ENCODE measurements at places on chromosomes 5 and 9. TPM values are rescaled to one million over a fixed set of nuclear protein-coding genes. Genes with fewer than 3 reads are reported as not detected.
A peak's percentile ranks its signal among the peaks of the same experiment; 100 is the strongest.

DNA sequence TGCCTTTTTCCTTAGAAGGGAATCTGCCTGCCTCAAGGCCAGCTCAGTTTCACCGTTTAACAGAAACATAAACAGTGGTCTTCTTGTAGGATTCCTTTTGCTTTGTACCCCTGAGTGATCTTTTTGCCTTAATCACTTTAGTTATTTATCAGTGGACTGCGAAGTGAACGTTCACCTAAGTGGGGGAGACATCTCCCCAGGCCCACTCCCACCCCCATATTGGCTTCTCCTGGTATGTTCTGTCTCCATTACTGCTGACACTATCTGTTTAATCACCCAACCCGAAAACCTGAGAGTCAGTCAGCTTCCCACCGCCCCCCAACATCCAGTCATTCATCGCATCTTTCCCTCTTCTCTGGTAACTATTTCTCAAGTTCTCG is 1.4 kb downstream of the SKP2 start:
- DNase-seq = no peak

GRCh38 chr9:123000371-123001068 is 32.9 kb upstream of the GPR21 start:
- DNase-seq = no peak

DNA sequence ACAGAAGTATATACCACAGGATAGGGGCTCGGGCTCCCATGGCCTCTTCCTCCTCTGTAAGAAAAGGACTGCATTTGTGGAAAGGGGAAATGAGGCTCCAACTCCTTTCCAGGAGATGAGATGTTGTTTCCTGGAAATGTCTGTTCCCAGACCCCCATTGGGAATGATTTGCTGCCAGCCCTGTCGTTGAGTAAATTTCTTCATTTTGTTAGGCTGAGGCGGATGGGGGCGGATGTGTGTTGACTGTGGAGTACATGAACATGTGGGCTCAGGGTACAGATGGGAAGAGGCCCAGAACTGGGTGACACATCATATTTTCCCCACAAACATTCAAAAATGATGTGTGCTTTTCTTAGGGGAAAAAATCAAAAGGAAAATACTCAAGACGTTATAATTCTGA is 28.8 kb upstream of the TNFAIP8 start:
- DNase-seq = peak; percentile 47

DNA sequence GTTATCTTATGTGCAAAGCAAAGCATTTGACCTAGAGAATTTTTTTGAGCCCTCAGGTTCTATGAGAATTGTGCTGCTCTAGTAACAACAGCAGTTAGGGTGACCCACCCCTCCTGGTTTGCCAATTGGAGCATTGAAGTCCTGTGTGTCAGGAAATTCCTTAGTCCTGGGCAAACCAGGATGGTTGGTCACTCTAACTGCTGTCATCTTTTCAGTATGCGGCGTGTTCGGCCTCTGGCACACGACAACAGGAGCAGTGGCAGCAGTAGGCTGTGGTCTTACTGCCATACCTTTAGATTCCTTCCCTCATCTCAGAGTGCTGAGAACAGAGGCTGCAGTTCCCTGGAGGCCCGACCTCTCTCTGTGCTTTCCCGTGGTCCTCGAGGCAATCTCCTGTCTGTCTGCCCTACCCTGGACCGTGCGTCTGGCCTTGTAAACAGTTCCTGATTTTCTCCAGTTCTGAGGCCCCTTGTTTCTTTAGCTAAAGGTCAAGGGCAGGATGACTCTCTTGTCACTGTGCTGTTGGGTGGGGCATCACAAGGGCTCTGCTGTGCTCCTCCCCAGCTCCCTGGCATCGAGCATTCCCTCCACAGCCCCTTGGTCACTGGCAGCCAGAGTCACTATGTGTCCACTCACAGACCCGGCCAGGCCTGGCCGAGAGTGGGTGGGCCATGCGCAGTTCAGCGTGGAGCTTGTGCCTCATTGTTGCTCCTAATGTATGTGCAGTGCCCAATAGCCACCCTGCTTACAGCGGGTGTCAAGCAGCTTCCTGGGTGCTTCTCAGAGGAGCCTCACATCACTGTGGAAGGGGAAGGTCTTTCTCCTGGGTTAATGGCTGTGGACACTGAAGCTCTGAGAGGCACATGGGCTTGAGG is 18.5 kb upstream of the COL15A1 start:
- DNase-seq = no peak

DNA sequence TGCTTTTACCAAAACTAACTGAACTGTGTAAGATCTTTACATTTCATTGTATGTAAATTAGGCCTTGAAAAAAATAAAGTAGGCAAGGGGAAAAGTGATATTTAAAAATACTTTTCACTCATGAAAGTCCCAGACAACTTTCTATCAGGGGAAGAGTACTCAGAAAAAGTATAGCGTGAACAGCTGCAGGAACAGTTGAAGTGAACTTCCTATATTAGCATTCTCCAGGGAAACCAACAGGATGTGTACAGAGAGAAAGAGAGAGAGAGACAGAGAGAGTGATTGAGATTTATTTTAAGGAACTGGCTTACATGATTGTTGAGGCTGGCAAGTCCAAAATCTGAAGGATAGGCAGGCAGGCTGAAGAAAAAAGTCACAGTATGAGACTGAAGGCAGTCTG is 42.0 kb downstream of the ERMP1 start:
- no peak for DNase-seq

DNA sequence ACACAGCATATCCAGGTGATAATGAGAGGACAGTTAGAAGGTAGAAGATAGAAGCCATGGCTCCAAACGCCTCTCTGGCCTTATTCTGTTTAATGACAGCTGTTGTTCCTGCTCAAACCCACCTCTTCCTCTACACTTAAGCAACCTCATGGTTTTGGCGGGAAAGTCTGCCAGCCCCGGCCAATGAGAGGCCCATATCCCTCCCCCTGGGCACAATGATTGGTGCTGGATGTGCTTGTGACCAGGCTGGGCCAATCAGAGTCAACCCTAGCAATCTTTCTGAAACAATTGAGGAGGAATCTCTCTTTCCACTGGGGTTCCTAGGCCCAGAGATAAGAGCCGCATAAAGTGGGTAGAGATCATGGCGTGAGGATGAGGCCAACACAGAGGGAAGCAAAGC is 4.8 kb upstream of the GFI1B start:
- DNase-seq = peak; percentile 55

The LNPEP gene
- total RNA-seq = 12.7 TPM

The IFNA13 gene
- not detected for total RNA-seq

The UAP1L1 gene
- total RNA-seq = 12.4 TPM
